ENCODE measurements at places on chromosomes 16 and 17. TPM values are rescaled to one million over a fixed set of nuclear protein-coding genes. Genes with fewer than 3 reads are reported as not detected.

DNA sequence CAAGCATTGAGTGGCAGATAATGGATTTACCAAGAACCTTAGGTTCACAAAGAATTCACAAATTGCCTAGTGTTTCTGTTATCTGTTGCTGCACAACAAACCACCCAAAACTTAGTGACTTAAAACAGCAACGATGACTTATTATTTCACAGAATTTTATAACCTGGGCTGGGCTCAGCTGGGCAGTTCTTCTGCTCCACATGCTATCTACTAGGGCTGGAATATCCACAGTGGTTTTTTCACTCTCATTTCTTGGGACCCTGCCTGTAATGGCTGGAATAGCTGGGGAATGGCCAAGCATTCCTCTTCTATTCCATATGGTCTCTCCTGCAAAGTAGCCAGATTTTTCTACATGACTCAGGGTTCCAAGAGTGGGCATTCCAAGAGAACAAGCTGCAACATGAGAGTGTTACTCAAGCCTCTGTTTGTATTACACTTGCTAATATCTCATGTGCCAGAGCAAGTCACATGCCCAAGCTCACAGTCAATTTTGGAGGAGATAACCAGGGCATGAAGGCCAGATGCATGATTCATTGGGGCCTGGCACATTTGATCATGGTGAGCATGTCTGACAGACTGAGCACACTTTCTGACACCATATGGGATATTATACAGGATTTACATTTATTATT, 4.9 kb upstream of the PSMD7 start:
- peak; percentile 80 for DNase-seq

DNA sequence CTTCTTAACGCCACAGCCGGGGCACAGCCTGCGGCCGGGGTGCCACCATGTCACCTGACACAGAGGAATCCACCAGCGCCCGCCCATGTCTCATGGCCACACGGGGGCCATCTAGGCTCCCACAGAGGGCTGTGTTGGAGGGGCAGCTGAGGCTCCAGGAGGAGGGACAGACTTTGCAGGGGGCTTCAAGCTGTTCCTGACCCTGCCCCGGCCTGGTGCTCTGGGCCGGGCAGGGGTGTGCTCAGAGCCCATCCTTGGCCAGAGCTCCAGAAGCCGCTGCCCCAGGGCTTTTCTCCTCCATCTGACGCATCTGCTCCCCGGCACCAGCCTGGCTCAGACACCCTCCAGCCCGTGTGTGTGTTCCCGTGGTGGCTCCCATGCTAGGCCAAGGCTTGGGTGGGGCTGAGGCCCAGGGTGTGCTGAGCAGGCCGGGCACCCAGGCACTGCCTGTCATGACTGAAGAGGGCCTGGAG, 7.8 kb upstream of the SLC38A10 start:
- DNase-seq: no peak

The TBX2 gene
- 1.8 TPM for total RNA-seq

The SNX20 gene
- not detected for total RNA-seq

All from HT1080 (cell line).